ENCODE measurements at places on chromosomes 6 and 20.

GRCh38 chr6:317060-317447, 24.8 kb downstream of the DUSP22 start:
- no peak for DNase-seq

DNA sequence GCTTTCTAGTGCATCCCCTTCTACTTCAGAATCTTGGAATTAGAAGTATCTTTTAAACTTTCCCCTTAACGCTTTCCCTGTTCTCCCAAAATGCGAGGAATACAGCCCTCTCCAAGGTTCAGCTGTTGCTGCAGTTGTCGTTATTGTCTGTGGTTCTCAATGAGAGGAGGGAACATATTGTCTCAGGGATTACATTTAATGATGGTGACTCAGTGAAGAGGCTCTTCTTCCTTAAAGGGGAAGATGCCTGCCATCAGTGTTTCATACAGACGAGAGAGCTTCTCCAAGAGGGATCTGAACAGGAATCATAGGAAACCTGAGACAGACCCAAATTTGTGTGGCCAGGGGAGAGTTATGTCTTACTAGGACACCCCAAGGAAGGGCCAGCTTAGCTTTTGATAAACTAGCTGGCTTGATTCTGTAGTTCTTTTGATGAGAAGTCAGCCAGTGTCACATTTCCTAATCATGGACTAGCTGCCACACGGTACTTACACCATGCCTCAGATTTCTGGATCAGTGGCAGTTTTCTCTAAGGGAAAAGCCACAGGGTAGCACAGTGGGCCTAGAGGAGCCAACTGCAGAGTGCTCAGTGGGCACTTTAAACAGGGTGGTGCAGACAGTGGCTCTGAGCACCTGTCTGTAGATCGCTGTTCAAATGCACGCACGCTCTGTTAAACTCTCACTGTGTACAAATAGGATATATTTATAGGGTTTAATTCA, 59.7 kb upstream of the TMEM181 start:
- no peak for DNase-seq

- no peak for DNase-seq
Measured at GRCh38 chr6:72420409-72420808, 201.5 kb upstream of the KCNQ5 start.

- DNase-seq, result peak; percentile 36
Measured at GRCh38 chr6:3990692-3991491, 88.0 kb downstream of the FAM217A start.

- DNase-seq, result no peak
Measured at GRCh38 chr20:53657732-53658131, 64.1 kb upstream of the ZNF217 start.

DNA sequence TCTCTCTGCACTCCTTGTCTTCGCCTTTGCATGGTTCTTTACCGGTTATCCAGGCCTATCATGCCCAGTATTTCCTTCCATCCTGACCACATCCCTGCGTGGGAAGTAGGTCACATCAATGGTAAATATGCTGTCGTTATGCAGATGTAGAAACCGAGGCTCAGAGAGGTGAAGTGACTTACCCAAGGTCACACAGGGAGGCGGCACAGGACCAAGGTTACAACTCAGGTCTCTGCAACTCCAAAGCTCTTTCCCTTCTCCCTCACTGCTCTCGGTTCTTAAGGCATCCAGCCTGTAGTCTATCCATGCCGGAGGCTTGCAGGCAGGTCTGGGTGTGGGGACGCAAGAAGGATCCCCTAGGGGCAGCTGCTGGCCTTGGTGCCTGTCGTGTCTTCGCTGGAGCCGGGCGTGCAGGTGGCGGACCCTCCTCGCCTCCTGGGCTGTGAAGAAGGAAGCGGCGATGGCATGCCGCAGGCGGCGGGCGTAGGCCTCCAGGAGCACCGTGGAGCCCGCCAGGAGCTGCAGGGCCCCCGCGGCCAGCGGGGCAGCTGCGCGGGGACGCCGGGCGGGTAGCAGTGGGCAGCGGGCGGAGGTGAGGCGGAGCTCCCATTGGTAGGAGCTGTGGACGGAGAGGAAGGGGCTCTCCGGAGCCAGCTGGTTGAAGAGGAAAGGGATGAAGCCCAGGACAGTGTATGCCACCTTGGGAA, 9.1 kb downstream of the OCSTAMP start:
- DNase-seq, result no peak

All from stimulated activated CD8-positive, alpha-beta memory T cell treated with anti-CD3 and anti-CD28 coated beads, Interleukin-7, amount 100 ng/mL, for 1 hour (primary cell).